Peyer's patch (tissue), 4 donors: ENCODE measurements at places on chromosomes 7 and 10. TPM values are rescaled to one million over a fixed set of nuclear protein-coding genes. Genes with fewer than 3 reads are reported as not detected.
A peak's percentile ranks its signal among the peaks of the same experiment; 100 is the strongest.

DNA sequence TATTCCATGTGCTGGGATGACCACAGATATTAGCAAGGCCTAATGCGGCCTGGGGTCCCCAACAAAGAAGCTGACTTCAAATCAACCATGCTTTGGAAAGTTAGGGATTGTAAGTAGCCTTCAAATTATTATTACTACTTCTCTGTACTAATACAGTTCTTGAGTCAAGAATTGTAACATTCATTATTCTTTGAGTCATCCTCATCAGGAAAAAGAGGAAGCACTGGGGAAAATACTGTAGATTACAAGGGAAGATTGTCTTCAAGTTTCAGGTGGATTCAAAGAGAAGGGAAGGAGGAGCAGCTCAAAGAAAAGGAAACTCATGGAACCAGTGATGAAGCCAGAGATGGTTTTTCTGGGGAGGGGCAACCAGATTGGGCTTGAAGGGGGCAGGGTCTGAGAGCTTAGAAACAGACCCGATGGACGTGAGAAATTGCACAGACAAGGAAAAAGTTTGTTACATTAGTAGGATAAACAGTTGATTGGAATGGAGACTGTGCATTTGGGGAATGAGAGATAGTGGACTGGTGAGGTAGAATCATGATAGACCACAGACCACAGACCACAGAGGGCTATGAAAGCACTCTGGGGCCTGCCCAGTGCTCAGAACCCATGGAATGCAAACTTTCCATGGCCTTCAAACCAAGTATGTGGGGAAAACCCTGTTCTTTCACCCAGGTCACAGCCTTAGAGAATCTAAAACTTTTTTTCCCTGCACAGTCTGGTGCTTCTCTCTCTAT is 209.9 kb downstream of the ZNF365 start:
- no peak overlapping the region for H3K4me3 ChIP-seq
- H3K36me3 ChIP-seq: no peaks in the 10 kb centered on the region
- H3K27ac ChIP-seq: peak overlapping the region; percentile 40
- H3K27me3 ChIP-seq: no peaks in the 10 kb centered on the region
- DNase-seq: no peak

Gene CYP26C1
- not detected for total RNA-seq

Gene BEND7
- total RNA-seq: 23.1 TPM

Gene A1CF
- 103 TPM for total RNA-seq

Gene ADAMTS14
- total RNA-seq: 2.3 TPM

Gene AKR1D1
- total RNA-seq: not detected

DNA sequence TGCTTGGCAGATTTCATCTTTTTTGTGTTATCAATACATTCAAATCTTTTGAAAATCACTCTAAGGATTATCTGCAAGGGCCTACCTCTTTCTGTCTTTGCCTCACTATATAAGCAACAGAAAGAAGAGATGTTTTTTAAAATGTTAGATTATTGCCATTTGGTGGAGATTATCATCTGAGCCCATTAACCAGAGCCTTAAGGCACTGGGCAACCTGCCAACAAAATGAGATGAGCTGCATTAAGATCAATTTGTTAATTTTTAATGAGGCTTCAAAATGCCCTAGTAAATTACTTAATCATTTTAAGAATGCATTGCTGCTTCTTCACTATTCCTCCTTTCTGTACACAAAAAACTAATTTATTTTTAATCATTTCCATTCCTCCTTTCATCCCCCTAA is 314.1 kb downstream of the SNX13 start:
- no peaks in the 10 kb centered on the region for H3K4me1 ChIP-seq
- no peak overlapping the region for H3K4me3 ChIP-seq
- DNase-seq: no peak
- no peaks in the 10 kb centered on the region for H3K36me3 ChIP-seq

DNA sequence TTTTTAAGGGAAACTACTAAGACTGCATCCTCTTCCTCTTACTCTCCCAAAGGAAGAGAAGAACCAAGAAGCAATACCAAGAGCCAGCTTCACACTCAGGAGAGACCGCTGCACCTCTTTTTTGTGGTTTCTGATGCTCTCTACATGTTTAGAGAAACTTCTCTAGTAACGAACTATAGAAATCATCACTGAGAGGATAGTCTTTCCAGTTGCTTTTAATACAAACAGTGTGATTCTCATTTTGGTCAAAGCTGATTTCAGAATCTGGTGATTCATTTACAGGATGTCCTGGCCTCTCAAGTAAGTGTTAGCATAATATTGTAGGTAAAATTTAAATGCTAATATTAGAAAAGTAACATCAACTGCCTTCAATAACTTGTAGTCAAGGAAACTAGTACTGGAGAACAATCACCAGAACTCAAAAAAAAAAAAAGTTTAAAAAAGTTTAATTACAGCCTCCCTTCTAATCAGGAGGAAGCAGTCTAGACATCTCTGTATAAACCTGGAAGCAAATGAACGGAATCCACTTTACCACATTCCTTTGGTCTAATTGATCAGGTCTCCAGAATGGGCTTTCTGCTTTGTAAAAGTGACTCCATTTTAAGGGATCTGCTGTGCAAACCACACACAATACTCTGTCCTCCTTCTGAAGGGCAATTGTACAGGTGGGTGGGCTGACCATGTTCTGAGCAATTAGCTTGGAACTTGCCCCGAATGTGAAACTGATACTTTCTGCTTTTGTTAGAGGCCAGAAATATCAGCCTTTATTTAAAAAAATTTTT is 3.0 kb downstream of the LAMB1 start:
- DNase-seq: no peak
- no peak overlapping the region for H3K27ac ChIP-seq
- no peaks in the 10 kb centered on the region for H3K36me3 ChIP-seq
- peaks cover under 1% of the 10 kb centered on the region for H3K4me1 ChIP-seq
- peak overlapping the region; percentile 89 for H3K4me3 ChIP-seq
- no peaks in the 10 kb centered on the region for H3K27me3 ChIP-seq

- H3K4me3 ChIP-seq: no peak overlapping the region
- no peaks in the 10 kb centered on the region for H3K27me3 ChIP-seq
- H3K4me1 ChIP-seq: no peaks in the 10 kb centered on the region
- H3K36me3 ChIP-seq: no peaks in the 10 kb centered on the region
Observed at GRCh38 chr10:52208365-52208764, 105.7 kb upstream of the DKK1 start.

GRCh38 chr10:113592380-113592779 is 39.5 kb downstream of the HABP2 start:
- H3K27me3 ChIP-seq: no peaks in the 10 kb centered on the region
- H3K27ac ChIP-seq: no peak overlapping the region
- no peaks in the 10 kb centered on the region for H3K4me1 ChIP-seq
